ENCODE measurements at places on chromosomes 1 and 21. TPM values are rescaled to one million over a fixed set of nuclear protein-coding genes. Genes with fewer than 3 reads are reported as not detected.

DNA sequence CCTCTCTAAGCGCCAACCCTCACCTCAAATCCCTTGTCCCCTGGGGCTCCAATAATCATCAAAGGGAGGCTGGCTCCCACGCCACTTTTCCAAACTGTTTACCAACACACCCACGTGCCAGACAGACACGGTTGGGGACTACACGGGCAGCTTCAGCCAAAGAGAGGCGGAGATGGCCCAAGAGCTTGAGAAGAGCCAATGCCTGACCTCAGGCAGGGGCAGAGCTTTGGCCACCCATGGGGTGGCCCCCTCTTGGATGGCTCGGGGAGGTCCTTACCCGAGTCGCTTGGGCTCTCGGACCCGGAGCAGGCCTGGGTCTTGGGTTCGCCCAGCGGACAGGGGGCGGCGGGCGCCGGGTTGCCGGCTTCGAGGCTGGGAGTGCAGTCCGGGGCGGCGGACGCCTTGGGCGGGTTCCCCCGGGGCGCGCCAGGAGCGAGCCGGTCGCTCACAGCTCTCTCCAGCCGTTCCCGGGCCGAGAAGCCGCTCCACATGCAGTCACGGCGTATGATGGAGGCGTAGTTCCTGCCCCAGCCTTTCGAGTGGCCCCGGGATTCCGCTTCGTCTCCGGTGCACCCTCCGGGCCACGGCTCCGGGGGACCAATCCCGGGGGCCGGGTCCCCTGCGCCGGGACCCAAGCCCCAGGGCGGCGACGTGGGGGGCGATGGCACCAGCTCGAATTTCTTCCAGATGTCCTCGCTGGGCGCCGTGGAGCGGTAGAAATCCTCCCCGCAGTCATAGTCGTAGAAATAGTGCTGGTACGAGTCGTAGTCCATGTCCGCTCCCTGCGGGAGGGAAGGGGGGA lies 854 bp downstream of the MYCL start:
- no peak for DNase-seq

- no peak for DNase-seq
These were observed 5.7 kb upstream of the C1orf162 start for GRCh38 chr1:111467865-111468716.

DNA sequence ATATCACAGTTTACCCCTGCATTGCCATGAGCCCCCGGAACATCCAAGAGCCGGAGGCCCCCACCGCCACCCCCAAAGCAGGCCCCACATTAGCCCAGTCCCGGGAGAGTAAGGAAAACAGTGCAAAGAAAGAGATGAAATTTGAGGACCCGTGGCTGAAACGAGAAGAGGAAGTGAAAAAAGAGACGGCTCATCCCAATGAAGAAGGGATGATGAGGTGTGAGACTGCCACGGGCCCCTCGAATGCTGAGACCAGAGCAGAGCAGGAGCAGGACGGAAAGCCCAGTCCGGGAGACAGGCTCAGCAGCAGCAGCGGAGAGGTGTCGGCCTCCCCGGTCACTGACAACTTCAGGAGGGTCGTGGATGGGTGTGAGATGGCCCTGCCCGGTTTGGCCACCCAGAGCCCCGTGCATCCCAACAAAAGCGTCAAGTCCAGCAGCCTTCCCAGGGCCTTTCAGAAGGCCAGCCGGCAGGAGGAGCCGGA lies 532.4 kb downstream of the KIF26B start:
- DNase-seq = no peak

DNA sequence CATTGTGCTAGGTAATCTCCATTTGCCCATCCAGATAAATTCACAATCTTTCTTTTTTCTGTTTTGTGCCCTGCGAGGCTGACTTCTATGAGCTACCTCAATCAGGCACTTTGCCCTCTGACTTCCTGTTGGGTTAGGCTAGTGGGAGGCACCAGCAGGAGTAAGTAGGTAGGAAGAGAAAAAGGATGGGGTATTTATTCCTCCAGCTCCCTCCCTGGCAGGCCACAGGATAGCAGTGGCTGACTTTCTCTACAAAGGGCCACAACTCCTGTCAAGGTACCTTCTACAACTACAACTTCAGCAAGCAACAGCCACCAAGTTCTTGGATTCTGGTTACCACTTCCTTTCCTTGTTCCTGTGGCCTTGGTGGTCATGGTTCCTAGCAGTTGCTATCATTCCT lies 18.8 kb upstream of the GORAB start:
- no peak for DNase-seq

Gene UTS2
- polyA plus RNA-seq = not detected

Gene LRRN2
- polyA plus RNA-seq = 11.5 TPM

Gene CHD5
- polyA plus RNA-seq = 0.28 TPM

Gene BMP8A
- 0.53 TPM for polyA plus RNA-seq

Gene TBX19
- polyA plus RNA-seq = 4.1 TPM

Measured in left kidney (tissue), 8 donors.